ENCODE measurements at places on chromosomes 3 and 15.

DNA sequence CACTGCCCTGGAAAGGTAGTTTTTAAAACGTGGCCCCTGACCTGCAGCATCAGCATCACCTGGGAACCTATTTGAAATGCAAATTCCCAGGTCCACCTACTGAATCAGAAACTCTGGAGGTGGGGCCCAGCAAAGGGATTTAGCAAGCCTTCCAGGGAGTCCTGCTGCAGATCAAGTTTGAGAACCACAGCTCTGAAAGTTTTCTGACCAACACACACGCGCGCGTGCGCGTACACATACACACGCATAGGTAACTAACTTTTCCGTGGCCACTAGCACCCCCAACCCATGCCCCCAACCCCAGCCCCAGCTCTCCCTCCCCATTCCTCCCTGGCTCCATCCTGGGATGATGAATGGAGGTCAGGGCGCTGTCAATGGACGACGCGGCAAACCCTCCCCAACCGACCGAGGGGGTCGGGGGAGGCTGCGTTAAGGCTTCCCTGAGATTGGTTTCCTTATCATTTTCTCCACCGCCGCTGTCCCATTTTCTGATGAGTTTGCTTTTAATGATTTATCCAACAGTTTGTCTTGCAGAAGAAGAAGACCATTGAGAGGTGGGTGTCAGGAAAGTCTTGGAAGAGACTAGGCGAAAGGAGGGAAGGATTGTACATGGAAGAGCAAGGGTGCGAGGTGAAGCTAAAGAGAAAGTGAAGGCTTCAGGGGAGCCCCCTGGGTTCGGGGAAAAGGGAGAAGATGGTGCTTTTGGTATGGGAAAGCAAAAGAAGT lies 590 bp upstream of the BOC start:
- no peak for DNase-seq

DNA sequence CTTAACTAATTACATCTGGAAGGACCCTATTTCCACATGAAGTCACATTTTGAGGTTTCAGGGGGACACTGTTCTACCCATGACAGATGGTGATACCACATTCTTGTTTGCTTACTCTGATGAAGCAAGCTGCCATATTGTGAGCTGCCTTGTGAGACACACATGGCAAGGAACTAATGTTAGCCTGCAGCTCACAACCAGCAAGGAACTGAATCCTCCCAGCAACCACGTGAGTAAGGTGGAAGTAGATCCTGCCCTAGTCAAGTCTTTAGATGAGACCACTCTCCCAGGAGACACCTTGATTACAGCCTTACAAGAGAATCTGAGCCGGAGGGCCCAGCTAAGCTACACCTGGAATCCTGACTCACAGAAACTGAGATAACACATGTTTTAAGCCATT lies 160.1 kb downstream of the PDE8A start:
- no peak for DNase-seq

GRCh38 chr3:153619268-153619667 lies 457.2 kb downstream of the RAP2B start:
- DNase-seq: no peak

- no peak for DNase-seq
Observed at GRCh38 chr3:72361990-72362389, 486.3 kb downstream of the SHQ1 start.

GRCh38 chr3:5058471-5058951 lies 63.6 kb upstream of the ARL8B start:
- DNase-seq: no peak

- DNase-seq: no peak
Observed at GRCh38 chr3:186109897-186110803, 1.3 kb upstream of the ETV5 start.

DNA sequence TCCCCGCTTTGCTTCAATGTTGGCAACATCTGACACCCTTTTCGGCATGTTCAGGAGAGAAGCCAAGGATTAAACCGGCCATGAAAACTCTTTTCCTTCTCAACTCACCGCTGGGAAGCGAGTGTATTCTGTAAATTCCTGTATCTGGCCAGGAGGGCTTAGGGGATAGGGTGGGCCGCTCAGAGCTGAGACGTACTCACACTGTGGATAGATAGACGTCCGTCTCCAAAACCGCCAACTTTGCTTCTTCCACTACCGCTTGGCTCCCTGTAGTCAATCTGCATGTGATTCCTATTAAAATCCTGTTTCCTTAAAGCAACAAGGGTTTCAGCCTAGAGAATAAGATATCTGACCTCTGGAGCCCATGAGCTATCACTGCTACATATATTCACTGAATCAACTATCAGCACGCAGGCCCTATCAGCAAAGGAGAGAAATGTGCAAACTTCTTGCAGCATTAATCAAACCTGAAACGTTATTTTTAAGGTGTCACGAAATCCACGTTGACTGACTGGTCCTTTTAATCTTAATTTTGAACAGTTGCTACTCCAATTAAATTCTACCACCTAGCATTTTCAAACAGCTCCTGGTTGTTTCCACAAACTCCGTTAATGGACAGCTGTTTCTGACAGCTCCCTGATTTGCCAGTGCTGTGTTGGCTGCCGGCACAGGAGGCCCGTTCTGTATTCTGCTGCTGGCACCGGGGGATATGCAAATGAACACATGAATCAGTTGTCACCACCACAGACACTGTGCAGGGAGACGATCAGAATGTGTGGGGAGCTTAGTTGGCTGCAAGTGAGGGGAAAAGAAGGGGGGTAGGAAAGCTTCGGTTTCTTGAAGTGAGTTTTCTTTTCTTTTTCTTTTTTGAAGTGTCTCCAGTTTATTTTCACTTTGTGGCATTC lies 438.9 kb upstream of the ARRDC4 start:
- no peak for DNase-seq

GRCh38 chr3:31695280-31696008 lies 162.7 kb downstream of the STT3B start:
- DNase-seq: no peak

GRCh38 chr3:67558426-67558825 lies 96.0 kb downstream of the SUCLG2 start:
- no peak for DNase-seq

GRCh38 chr15:48641416-48641815 lies 4.1 kb downstream of the FBN1 start:
- DNase-seq: no peak

Measured in HEK293T (cell line).